ENCODE measurements at places on chromosomes 5 and 9.

DNA sequence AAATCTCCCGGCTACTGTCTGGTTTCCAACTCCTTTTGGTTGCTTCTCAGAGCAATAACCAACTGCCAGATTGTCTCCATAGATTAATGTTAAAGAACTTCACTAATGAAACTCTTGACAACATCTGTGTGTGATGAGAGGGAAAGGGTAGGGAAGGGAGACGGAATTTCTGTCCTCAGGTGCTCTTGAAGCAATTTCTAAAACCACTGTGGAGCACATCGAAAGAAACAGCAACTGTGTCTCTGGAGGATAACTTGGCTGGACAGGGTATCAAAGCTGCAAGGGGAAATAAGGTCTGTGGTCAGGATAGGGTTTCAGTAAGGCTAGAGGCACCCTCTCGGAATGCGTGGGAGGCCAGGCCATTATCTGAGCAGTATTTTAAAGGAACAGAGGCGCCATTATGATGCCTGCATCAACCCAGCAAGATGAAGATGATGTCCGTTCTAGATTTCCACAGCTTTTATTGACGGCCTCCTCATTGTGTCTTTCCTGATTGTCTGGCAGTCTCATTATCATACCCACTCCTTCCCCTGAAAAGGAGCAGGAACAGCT is 76.6 kb downstream of the RORB start:
- DNase-seq = no peak

GRCh38 chr5:152978141-152978835 is 512.2 kb upstream of the GRIA1 start:
- no peak for DNase-seq

GRCh38 chr5:174275959-174276358 is 230.5 kb downstream of the NSG2 start:
- no peak for DNase-seq

DNA sequence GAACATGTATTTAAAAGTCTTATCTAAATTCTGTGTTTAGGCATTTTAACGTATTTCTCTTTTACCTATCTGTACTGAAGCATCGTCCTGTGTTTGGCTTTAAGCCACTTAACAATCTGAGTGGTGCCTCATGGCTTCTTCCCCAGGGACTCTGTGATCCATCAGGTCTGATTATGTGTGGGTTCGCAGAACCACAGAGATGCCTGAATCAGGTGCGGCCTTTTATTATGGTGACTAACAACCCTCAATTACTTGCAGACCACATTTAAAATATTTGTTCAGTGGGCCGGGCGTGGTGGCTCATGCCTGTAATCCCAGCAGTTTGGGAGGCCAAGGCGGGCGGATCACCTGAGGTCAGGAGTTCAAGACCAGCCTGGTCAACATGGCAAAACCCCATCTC is 39.6 kb upstream of the SAP30L start:
- DNase-seq = no peak

- no peak for DNase-seq
These were observed 157.2 kb downstream of the MELK start for GRCh38 chr9:36729906-36730305.

DNA sequence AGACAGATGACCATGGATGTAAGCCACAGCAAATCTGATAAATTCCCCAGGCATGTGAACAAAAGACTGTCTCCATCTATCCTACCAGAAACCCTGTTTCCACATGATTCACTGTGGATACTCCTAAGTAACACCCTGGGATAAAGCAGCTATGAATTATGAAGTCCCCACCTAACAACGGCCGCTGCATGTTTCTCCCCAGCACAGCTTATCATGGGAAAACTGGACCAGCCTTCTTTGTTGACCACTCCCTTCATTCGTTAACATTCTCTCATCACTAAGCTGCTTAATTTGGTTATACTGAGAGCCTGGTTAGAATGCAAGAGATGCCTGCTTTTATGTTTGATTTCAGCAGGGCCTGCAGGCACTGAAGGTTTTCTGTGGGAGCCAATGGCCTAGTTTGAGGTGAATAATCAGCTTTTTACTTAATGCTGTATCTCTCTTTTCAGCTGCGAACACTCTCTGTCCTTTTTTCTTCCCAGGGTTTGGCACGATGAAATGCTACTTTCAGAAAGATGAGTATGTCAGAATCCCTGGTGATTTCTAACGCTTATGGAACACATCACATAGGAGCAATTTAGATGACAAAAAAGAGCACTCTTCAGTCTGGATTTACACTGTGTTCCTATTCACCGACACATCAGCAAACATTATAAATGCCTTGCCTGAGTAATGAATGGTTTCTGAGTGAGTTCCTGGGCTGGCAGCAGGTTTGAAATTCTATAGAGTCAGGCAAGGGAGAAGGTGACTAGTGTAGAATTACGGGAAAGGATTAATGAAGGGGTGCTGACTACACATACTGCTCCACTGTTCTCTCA is 318.4 kb upstream of the ZNF608 start:
- no peak for DNase-seq

- DNase-seq = no peak
These were observed 66.3 kb upstream of the SPOCK1 start for GRCh38 chr5:137565450-137565849.

- DNase-seq = no peak
These were observed 22.3 kb upstream of the DAB2 start for GRCh38 chr5:39447059-39447458.

GRCh38 chr9:120310035-120310434 is 269.9 kb downstream of the CDK5RAP2 start:
- no peak for DNase-seq

GRCh38 chr5:176406436-176407052 is 9.8 kb downstream of the CLTB start:
- no peak for DNase-seq

- DNase-seq = no peak
These were observed 77.3 kb downstream of the ANGPTL2 start for GRCh38 chr9:127045148-127045547.

- DNase-seq = no peak
These were observed 2.1 kb upstream of the GFRA3 start for GRCh38 chr5:138276402-138277054.

- no peak for DNase-seq
These were observed at the start of gene OLFM1 for GRCh38 chr9:135087489-135087792. Gene OLFM1, plus strand, starts transcription at chr9:135087668. Its CDS starts 322 bp downstream, at chr9:135087990.

DNA sequence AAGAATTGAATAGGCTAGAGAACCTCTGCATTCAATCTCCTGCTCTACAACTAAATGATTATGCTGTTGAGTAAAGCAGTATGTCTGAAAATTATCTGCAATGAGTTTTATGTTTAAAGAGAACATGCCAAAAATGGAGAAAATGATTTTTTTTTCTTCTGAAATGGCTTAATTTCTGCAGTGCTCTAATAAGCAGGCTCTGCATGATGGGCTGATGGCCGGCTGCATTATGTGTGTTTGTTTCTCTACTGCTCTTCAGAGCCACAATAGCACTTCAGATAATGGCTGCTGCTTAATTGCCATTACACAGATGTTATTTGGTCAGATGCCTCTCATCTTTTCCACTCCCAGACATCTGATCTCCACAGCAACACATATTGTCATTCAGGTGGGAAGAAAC is 286.4 kb upstream of the DMAC1 start:
- no peak for DNase-seq

GRCh38 chr5:138869763-138870500 is 5.2 kb downstream of the LRRTM2 start:
- no peak for DNase-seq

DNA sequence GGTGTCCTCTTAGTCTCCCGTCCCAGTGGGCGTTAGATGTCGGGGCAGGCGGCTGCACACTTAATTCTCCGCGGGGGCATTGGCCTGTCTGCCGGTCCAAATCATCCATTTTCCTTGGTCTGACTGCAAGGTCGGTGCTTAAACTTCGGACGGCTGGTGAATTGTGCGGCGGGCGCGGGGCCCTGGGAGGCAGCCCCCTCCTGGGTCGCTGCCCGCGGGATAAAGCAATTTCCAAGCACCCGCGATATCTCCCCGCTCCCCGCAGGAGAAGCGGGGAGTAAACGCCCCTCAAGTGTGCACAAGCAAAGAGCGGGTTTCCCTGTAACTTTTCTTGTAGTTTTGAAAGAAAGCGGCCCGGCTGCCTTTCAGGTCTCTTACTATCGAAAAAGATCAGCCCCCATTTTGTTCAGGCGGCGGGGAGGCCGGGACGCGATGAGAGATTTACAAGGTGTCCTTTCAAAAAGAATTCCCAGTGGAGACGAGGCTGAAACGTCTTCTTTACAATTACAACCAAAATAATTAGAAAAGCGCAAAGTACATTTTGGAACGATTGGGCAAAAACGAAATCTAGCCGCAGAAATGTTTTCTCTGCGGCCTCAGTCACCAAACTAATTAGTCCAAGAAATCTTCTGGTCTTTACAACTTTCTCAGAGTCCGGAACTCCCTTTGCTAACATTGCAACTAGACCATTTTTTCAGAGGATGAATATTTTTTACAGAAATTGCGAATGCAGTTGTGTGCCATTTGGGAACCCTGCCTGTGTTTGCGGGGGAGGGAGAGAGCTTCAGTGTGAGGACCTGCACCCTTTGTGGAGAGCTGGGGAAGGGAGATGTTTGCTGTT is 1.8 kb downstream of the IRX1 start:
- no peak for DNase-seq

Measured in activated T-helper 1 cell treated with anti-CD3 and anti-CD28 coated beads, Interleukin-2, amount 50 U/mL, for 16 hours (primary cell).